Stimulated activated CD8-positive, alpha-beta memory T cell treated with anti-CD3 and anti-CD28 coated beads, Interleukin-7, amount 100 ng/mL, for 1 hour (primary cell): ENCODE measurements at places on chromosomes 3 and 15.

DNA sequence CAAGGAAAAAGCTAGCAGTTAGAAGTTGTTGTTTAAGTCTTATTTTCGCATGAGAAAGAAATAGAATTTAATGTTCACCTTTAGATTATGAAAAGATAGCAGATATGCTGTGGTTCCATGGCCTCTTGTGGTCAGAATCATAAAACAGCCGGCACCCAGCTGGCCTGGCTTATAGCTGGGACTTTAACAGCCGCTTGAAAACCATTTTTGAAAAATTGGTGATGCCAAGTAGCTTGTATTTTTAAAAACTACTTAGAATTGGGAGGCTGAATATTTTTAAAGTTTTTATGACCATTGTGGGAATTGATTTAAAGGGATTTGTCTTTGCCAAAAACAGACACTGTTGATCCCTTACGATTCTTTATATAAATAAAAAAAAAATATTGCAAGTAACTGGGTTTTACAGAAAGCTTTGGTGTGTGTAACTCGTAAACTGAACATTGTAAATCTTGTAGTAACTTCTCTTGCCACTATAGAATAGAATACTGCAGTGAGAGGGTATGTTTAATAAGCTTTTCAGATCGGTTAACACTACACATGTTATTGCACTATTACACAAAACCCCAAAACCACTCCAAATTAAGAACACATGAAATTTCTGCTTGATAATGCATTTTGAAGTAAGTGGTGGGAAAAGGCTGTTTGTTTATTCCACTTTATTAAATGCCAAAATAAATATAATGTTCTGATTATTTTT, 6.6 kb downstream of the ARRDC4 start:
- DNase-seq = no peak

DNA sequence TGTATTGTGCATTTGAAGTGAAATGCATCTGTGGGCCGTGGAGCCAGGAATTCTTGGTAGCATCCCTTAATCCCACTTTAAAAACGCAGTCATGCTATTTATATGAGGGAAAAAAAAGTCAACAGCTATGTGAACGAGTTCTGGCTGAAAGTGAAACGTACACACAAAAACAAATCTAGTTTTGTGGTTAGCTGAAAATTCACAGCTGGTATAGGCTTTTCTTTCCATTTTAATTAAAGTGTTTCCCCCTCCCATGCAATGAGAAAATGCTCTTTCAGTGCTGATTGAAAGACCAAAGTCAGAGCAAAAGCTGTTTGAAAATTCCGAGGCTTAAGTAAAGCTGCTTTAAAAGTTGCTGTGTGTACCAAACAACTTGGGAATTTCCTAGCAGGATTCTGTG, 297.4 kb downstream of the PLCL2 start:
- no peak for DNase-seq

DNA sequence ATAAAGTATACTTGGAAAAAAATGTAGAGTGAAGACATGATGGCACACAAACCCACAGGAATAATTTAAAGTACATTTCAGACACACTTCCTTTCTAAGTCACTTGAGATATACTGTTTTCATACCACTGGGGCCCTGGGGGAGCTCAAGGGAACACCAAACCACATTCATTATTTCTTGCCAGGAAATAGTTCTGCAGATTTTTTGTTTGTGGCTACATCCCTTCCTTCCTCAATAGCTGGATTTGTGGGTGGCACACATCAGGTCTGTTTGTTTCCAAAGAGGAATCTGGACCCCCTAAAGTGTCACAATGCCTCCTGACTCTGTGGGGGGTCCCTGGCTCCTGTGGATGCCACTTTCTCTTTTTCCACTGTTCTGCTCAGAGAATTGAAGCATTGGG, 153.5 kb upstream of the COL8A1 start:
- DNase-seq = no peak

DNA sequence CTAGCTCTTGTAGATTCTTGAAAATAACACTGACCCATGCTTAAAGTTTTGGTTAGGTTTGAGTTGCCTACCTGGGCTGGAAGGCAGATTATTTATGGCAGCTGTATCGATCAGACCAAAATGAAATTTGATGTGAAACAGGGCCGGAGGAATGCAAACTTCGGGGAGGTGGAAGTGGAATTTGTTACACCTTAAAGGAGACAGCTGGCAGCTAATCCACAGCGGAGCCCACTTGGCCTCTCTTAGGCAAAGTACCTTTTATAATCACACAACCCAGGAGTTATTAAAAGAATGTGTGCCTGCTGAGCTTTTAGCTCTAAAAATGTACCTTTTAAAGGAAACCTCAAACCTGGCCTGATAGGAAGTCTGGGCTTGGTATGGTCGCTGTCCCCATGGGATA, 250.9 kb upstream of the TPM1 start:
- DNase-seq = no peak

GRCh38 chr3:107970993-107971580, 119.7 kb downstream of the CD47 start:
- no peak for DNase-seq

- DNase-seq = no peak
These were observed 755 bp downstream of the PTPN9 start for GRCh38 chr15:75578173-75578947.

DNA sequence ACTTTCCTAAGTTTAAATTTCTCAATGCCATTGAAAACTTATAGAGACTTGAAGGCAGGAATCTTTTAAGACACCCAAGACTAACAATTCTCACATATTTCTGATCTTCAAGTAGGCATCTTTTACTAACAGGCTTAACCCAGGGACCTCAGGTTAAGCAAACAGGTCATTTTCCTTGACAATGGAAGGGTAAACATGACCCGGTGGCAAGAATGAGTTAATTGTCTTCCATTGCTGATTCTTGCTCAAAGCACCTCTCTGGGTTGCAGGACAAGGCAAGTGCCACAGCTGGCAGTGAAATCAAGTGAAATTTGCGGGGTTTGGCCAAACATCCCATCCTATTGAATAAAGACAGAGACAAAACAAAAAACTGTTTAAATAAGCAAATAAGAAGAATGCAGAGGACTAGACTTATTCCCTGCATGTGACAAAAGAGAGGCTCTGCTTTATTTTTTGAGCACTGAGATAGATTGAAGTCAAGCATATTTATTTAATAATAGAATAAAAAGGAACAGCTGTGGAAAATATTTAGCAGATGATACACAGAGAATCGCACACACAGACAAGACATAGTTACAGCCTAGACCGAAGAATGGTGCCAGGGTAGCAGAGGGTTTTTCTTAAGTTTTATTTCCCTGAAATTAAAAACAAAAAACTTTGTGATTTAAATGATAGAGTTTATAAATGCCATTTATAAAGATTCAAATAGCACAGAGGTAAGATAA, 56.0 kb upstream of the MITF start:
- no peak for DNase-seq

DNA sequence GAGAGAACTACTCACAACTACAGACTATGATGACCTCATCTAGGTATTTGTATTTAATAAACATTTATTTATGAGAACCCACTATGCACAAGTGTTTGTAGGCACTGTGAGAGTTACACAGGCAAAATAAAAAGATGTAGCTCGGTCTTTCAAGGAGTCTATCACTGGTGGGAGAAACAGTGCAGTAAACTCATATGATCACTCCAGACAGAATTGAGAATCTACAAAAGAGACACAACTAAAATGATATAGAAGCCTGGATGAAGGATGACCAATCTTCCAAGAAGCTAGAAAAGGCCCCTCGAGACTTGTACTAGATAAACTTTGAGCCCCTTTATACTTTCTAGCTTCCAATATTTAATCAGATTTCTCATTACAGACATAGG, 70.2 kb upstream of the ZBTB20 start:
- no peak for DNase-seq

DNA sequence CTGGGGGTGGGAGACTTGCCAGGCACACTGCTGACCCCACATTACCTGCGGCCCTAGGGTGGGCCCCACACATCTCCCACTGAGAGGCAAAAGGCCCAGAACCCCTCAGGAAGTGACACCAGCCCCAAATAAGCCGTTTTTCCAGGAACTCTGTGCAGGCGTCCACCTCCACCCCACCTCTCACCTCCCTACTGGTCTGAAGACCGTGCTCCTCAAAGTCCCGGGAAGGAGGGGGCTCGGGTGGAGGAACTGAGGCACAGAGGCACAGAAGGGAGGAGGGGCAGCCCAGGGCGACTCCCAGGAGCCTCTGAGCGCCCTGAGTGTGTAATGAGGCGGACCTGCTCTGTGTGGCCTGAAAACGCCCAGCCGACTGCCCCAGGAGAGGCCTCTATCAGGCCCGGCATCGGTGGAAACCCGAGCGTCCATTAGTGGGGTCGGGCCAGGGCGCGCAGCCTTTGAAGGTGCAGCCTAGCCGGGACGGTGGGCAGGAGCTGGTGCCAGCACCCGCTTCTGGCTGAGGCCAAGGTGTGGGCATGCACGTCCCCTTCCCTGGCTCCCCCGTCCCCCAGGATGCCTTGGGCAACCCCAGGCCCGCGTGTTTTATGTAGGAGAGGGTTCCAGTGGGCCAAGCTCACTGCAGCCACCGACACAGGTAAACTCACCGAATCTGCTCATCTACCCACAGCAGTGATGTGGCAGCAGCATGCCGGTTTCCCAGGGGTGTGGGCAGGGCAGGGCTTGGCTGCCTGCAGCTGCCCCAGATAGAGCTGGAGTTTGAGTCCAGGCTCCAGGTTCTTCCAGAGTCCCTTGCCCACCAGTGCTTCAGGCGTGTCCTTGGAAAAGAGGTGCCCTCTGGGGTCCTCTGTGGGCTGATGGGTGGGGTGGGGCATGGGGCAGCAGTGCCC, 55.8 kb downstream of the DNAJB8 start:
- DNase-seq = no peak

DNA sequence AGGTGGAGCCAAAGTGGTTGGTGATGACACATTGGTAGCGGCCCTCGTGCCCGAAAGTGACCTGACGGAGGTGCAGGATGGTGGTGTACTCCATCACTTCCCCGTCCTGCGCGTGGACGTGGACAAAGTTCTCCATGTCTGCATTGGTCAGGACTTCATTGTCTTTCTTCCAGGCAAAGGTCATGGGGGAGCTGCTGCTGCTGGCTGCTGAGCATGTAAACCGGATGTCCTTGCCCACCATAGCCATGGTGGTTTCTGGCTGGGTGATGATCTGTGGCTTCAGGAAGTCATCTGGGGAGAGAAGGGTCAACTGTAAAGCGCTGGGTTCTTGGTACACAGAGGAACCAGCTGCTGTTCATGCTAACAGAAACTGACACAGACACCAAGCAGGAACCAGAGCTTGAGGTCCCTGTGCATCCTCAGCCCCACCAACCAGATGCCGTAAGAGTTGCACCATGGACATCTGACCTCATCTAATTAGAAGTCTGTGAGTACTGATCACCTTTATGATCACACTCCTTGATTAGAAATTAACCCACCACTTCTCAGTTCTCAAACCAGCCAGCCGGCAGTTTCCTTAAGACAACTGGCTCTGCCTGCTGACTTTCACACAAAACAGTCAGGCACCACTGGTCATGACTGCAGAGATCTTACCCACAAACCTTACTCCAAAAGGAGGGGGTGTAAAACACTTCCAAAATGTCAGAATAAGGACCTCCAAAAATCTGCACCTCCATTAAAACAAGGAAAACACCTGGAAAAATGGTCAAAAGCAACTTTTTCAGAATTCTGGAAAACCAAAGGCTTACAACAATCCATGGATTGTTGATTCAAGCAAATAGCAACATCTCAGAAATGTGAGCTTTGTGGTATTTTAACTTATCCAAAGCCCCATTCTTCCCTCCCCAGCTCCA, 114.6 kb downstream of the LRIG1 start:
- no peak for DNase-seq

GRCh38 chr15:26771168-26771567, 1.7 kb downstream of the GABRB3 start:
- DNase-seq = no peak

DNA sequence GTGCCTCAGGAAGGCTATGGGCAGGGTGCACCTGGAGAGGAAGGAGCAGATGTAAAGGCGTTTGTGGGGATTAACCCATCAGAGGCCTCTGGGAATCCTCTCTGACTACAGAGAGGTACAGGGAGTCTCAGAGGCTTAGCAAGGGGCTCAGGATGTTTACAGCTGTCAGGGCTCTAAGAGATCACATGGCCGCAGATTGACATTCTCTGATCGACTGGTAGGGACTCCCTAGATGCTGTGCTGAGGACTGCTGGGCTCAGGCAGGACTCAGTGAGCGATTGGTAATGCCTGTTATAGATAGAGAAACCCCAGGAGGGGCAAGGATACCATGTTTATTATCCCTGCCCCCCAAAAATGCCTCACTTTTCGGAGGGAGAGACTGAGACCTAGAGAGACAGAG, 103.5 kb downstream of the CORO2B start:
- no peak for DNase-seq

DNA sequence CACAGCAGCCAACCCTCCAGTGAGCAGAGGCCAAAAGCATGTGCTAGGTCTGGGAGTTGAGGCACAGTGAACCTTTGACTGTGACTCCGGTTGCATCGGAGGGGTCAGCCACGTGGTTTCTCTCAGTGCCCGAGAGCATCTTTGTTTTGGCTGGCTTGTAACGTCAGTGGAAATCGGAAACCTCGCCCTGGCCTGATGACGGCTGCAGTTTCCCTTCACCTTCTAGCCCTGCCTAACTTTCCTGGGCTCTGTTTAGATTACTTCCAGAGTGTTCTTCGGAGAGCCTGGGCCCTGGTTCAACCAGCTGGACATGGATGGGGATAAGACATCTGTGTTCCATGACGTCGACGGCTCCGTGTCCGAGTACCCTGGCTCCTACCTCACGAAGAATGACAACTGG, 56.6 kb downstream of the MESD start:
- DNase-seq = no peak

DNA sequence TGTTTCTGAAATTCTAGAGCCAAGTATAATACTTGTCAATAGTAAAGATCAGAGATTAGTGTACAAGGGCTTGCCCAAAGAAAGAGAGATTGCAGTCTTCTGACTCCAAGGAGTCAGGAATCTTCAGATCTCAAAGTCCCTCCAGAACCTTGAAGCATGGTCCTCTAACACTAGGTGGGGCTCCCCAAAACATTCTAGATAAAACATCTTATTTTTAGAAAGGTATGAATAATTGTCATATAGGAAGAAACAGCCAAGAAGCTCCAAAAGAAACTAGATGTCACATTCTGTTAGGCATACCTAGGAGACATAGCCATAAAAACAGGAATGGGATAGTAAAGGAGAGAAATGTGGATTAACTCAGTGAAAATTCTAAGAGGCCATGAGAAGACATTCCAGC, 10.7 kb downstream of the MUC13 start:
- DNase-seq = no peak

DNA sequence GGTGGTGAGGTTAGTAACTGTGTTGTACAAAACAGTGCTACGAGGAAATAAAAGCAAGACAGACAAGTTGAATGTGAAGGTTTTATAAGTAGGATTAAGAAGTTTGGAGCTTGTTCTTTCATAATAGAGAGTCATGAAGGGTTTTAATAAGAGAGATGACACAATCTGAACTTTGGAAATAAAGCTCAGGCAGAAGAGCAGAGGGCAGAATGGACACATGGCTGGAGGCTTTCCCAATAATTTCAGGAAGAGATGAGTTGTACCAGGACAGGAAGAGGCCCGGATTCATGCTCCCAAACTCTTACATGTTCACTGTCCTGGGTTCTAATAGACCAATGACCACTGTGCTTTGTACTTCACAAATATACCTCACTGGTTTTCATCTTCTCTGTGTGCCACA, 194.8 kb downstream of the SLC9A9 start:
- no peak for DNase-seq

- no peak for DNase-seq
These were observed 7.6 kb downstream of the AHSG start for GRCh38 chr3:186620213-186621092.
